Stimulated activated CD4-positive, alpha-beta T cell treated with anti-CD3 and anti-CD28 coated beads, Interleukin-1b, Interleukin-23, amount 100 ng/mL, for 48 hours (primary cell): ENCODE measurements at places on chromosomes 7 and 10.

DNA sequence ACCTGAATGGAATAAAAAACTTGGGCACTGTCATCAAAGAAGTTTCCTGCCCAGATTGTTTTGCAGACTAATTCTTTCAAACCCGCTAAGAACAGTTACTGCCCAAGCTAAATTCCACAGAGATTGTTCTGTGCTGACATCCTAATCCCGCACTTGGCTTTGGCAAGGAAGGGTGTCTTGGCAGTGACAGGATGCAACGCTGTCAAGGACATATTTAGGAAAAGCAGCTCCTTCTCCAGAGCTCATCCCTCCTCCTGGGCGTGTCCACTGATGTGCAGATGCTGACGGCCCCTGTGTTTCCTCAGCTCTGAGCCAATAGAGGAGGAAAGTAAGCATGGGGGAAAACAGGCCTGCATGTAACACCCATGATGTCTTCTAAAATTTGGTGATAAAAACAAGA, 74.2 kb downstream of the EEPD1 start:
- DNase-seq: no peak

GRCh38 chr10:107647462-107647861, 483.0 kb upstream of the SORCS1 start:
- DNase-seq: no peak

DNA sequence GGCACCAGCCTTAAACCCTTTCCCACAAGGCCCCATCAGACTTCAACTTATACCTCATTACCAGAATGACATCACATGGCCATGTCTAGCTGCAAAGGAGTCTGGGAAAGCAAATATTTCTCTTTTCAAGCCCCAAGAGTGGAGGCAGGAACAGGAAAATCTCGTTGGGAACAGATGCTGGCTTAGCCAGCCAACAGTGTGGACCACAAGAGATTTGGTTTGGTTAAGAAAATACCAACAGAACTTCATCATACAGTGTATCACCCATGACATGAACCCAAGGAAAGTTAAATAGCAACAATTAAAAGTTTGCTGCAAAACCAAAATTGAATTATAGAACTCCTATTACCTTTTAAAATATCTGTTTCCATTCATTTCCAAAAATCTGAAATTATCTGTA, 2.2 kb upstream of the MET start:
- DNase-seq: no peak

DNA sequence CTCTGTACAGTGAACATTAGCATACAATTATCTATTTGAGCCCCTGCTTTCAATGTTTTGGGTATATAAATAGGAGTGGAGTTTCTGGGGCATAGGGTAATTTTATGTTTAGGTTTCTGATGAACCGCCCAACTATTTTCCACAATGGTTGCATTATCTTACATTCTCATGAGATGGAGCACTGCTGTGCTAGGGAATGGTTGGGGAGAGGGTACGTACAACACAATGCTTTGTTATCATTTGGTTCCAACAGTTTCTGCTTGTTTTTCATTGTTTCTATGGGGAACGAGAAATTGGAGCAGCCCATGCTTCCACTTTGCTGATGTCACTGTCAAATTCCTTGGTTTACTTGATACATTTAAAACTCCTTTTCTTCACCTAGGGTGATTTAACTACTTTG, 1115.3 kb downstream of the REEP3 start:
- no peak for DNase-seq

DNA sequence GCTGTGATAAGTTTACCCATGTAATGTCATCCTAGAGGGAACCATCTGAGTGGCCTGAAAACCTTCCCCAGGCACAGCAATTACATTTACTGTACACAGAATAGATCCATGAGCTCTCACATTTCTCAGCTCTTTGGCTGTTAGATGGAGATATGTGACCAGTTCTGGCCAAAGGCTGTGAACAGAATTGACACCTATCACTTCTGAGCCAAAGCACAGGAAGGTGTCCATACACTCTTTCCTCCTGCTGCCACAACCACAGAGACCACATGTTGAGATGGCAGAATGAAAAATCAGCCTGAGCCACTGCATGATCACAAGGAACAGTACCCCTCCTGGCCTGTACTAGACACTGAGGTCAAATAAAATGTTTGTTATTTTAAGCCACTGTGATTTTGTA, 44.3 kb upstream of the ATOH7 start:
- DNase-seq: no peak

GRCh38 chr7:66430164-66430545, 198.5 kb upstream of the KCTD7 start:
- no peak for DNase-seq

GRCh38 chr10:117419921-117420320, 44.7 kb upstream of the PDZD8 start:
- DNase-seq: no peak

DNA sequence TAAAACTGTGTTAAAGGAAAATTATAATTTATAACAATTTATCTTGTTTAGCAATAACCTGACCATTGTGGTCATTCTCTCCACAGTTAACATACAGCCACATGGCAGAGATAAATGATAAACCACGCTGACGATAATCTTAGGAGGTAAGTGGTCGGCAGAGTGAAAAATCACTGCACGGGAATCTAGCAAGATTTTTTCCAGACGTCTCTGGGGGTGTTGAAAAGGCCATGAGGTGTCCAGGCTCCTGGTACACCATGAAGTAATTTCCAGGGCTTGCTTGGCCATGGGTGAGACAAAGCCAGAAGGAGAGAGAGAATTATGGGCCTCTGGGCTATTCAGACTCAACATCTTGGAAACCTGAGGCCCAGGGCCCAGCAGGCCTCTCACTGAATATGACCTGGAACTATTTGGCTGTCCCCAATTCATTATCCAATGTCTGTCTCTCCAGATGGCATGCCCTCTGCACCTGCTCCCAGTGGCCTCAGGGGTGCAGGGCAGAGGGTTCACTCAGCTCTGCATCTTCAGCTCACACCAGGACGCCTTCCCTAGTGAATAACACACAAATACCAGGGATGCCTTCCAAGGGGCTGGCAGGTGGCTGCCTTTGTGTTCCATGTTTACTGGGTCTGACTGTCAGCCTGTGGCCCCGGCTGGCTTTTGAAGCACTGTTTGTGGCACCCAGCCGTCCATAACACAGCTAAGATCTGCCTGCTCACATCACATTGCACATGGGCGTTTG, 590.4 kb upstream of the PFKP start:
- no peak for DNase-seq

- DNase-seq: no peak
Measured at GRCh38 chr10:133489816-133490588, 36.3 kb downstream of the SCART1 start.

DNA sequence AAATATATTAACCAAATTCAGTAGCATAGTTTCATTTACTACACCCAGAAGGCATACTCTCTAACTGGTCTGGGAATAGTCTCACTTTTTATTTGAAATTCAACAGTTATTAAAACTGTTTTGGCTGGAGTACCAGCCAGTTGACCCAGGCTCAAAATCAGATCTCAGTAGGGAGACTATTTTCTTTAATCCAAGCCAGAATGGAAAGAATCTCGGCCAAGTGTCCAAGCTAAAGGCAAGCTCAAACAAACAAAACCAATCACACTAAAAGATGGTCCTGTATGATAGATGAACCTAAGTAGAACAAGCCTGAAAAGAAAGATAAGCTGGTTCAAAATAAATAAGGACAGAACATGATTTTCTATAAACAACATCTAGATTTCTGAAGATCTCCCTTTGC, 259.6 kb upstream of the POM121L12 start:
- DNase-seq: no peak

- DNase-seq: no peak
Measured at GRCh38 chr10:110216942-110217661, 9.7 kb downstream of the MXI1 start.

DNA sequence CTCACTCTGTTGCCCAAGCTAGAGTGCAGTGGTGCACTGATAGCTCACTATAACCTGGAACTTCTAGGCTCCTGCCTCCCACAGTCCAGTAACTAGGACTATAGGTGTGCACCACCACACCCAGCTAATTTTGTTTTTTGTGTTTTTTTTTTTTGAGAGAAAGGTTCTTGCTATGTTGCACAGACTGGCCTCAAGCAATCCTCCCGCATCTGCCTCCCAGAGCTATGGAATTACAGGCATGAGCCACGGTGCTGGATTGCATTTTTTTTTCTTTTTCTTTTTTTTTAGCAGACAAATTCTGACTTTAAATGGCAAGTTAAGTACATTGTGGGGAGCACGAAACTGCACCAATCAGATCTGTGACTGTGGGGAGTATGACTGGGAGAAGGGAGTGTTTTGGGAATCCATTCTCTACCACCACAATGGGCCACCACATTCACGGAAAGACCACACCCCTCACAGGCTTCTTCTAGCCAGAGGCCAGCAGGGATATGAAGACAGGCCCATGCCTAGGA, 58.1 kb upstream of the MSMB start:
- no peak for DNase-seq

- DNase-seq: no peak
Measured at GRCh38 chr10:63173468-63174232, 40.5 kb downstream of the NRBF2 start.

- DNase-seq: no peak
Measured at GRCh38 chr7:132708470-132708869, 132.2 kb upstream of the PLXNA4 start.

- DNase-seq: peak; percentile 37
Measured at GRCh38 chr10:124626759-124627380, 117.3 kb downstream of the FAM53B start.

- no peak for DNase-seq
Measured at GRCh38 chr10:52455098-52455497, 141.0 kb downstream of the DKK1 start.

GRCh38 chr10:99532687-99533495, at the start of gene NKX2-3:
Gene NKX2-3 (plus strand): TSS chr10:99532942. CDS start chr10:99533132, 190 bp downstream.
- peak; percentile 71 for DNase-seq

DNA sequence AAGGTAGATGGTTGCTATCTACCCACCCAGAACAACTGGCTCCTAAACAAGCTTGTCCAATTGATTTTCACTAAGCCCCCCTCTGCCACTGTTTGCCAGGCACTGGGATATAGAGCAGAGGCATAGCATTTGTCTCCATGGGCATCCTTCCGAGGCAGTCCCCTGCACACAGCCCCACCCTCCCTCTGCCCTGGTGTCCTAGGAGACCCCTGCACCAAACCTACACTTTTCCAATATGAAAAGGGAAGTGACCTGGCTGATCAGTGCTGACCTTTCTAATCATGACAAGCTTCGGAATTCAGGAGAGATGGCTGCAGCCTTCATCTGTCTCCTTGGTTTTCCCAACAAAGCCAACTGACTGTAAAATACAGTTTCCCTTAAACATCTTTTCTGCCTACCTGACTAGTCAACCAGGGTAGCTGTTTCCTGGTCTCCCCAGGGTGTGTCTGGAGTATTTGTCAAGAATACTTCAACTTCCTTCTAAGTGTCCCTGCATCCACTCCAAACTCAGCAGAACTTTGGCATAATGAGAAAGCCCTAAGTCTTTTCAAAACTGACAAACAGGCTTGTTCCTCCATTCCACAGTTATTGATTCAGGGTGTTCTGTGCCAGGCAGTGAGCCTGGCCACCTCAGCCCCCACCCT, 7.6 kb upstream of the SLC18A3 start:
- no peak for DNase-seq

DNA sequence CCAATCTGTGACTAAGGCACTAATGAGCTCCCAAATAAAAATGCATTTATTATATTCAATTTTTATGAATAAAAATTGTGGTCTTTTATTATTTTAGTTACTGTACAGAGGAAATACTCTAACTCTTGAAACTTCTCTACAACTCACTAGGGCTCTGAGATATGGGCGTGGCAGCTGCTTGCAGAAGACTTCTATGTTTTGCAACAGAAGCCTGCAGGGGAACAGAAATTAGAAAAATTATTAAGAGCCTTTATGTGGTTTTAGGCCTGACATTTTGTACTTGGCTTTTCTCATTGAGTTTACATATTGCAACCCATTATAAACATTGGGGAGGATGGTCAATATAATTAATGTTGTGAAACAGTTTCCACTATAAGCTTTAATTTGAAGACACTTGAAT, 581.4 kb downstream of the TNS3 start:
- no peak for DNase-seq

GRCh38 chr10:58918887-58919286, 257.6 kb upstream of the PHYHIPL start:
- DNase-seq: no peak

DNA sequence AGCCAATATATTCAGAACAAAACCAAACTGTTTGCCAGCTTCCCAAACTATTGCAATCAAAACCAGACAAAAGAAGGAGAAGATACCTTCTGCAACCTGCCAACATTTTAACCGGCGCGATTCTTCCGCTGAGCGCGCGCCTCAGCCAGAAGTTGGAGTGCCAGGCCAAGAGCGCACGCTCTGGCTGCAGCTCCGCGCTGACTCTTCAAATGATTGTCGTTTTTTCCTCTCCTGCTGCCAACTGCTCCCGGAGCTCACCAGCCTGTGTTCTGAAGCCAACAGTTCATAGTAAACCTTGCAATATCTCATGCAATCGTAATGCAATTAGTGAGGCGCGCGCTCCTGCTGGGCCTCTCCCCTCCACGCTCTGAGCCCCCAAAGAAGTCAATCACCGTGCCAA, 259.7 kb upstream of the MGMT start:
- no peak for DNase-seq

- peak; percentile 57 for DNase-seq
Measured at GRCh38 chr10:15802375-15802949, 57.8 kb downstream of the MINDY3 start.

- no peak for DNase-seq
Measured at GRCh38 chr10:109430043-109430760, 493.1 kb downstream of the XPNPEP1 start.

DNA sequence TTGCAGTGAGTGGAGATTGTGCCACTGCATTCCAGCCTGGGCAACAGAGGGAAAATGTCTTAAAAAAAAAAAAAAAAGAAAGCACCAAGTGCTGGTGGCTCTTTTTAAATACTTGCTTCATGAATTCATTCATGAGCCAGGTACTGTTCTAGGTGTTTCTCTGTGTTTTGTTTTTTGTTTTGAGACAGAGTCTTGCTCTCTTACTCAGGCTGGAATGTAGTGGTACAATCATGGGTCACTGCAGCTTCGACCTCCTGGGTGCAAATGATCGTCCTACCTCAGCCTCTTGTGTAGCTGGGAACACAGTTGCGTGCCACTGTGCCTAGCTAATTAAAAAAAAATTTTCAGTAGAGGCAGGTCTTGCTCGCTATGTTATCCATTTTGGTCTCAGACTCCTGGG, 5.3 kb downstream of the STOX1 start:
- DNase-seq: no peak

DNA sequence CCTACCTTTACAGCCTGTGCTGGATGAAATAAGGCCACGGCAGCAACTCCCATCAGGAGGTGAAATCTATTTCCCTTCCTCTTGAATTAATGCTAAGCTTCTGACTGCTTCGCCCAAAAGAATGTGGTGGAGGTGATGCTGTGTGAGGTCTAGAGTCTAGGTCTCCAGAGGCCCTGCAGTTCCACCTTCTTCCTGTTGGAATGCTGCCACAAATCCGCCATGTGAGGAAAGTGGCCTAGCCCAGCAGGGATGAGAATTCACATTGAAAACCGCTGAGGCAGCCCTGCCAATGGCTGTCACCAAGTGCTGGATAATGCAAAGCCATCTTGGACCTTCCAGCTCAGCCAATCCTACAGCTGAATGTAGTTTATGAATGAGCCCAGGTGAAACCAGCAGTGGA, 28.0 kb downstream of the RHOBTB1 start:
- DNase-seq: no peak

GRCh38 chr10:25627606-25628005, 306.4 kb upstream of the MYO3A start:
- DNase-seq: no peak
